ENCODE measurements at places on chromosomes 12 and 14. TPM values are rescaled to one million over a fixed set of nuclear protein-coding genes. Genes with fewer than 3 reads are reported as not detected.

- no peak for DNase-seq
Observed at GRCh38 chr12:25052196-25052913, 103.5 kb upstream of the BCAT1 start.

GRCh38 chr12:124222368-124223245 is 72.3 kb upstream of the RFLNA start:
- DNase-seq: no peak

- no peak for DNase-seq
Observed at GRCh38 chr12:120735181-120735580, 9.6 kb downstream of the ACADS start.

GRCh38 chr14:35339761-35340406 is 47.7 kb downstream of the PSMA6 start:
- DNase-seq: no peak

DNA sequence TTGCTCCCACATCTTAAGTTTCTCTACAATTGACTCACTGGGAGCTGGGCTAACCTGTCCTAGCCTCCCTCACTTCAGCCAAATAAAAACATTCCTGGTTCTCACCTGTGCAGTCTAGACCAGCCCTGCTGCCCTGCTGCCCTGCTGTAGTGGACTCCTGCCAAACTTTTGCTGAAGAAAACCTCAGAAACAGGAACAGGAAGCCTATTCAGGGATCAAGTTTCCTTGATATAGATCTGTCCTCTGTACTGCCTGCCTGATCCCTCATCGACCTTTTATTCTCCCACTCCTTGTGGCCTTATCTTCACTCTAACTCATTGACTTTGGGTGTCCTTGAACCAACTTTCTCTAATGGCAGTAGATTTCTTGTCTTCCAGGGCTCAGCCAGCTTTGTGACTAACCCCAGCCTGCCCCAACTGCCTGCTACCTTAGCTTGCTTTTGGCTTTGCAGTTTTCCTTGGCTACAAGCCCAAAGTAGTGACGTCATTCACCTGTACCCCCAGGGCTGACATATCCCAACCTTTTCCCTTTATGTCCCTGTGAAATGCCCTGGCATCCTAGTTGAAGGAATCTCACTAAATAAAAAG is 234.8 kb downstream of the DUSP6 start:
- DNase-seq: no peak

- no peak for DNase-seq
Observed at GRCh38 chr14:64502887-64503433, 678 bp downstream of the ZBTB25 start.

GRCh38 chr14:21735639-21736307 is 62.2 kb upstream of the OR4E1 start:
- DNase-seq: no peak

DNA sequence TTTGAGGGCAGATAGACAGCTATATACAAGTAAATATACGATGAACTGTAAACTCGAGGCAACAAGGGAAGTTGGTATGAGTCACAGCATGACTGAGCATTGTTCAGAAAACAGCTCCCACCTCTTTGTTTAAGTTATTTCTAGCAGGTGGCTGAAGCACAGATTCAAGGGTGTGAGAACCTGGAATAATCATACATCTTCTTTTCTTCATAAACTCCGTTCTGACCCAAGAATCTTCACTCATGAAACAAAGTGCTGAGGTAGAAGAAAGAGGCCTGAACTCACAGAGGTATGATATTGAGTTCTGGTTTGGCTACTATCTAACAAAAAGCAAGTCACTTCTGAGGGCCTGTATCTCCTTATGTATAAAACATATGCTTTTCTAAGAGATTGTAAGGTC is 364.1 kb upstream of the KITLG start:
- no peak for DNase-seq

GRCh38 chr14:52103416-52103815 is 34.6 kb upstream of the NID2 start:
- DNase-seq: no peak

- DNase-seq: no peak
Observed at GRCh38 chr12:53789570-53789969, 37.8 kb upstream of the CISTR start.

- no peak for DNase-seq
Observed at GRCh38 chr12:79673354-79673753, 17.4 kb downstream of the PAWR start.

KCNA5 gene
- 2.2 TPM for total RNA-seq

Measured in left ventricle myocardium superior (tissue), 1 donor.